Activated CD4-positive, alpha-beta T cell treated with anti-CD3 and anti-CD28 coated beads for 36 hours (primary cell): ENCODE measurements at places on chromosomes 3 and 15. TPM values are rescaled to one million over a fixed set of nuclear protein-coding genes. Genes with fewer than 3 reads are reported as not detected.

RPS17 gene
- 2,882 TPM for total RNA-seq

ABHD17C gene
- 6.7 TPM for total RNA-seq

CYP8B1 gene
- total RNA-seq, result not detected

CLDN11 gene
- not detected for total RNA-seq

CCDC54 gene
- not detected for total RNA-seq

GHRL gene
- total RNA-seq, result 0.19 TPM

TARS3 gene
- 9.3 TPM for total RNA-seq
